ENCODE measurements at places on chromosomes 13 and 19.

DNA sequence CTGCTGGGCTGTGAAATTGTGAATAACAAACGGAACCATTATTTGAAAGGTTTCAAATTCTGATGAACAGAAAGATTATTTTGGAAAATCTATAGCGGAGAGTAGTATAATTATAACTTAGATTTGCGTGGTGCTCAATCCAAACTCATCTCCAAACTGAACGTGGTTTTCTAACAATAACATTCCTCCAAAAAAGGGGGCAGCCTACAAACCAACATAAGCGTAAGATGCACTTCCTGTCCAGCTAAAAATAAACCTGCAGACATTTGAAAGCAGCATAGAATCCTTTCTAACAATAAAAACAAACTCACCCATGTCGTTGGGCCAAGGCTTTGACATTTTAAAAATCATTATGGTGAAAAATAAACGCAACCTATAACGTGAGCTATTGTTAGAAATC lies 178.4 kb downstream of the COL4A1 start:
- DNase-seq, result no peak

DNA sequence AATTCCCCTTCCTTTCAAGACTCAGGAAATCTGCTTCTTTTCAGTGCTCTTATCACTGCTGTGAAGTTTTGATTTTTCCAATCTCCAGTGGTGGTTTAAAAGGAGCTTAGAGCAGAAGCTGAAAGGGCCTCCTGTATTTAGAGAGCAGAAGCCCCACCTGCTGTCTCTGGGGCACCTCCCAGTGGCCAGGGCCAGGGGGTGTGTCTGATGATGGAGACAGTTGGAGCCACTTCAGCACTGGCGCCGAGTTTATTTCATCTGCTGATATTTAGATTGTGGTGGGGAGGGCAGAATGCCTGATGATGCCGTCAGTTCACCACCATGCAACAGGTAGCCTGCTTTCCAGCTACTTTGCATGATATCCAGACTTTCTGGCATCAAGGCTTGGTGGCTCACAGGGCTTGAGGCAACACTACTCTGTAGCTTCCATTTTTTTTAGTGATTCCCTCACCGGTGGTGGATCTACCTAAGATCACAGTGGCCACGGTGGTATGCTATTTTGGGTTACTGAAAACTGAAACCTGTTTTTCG lies 371.9 kb downstream of the KCNRG start:
- DNase-seq, result peak; percentile 25

DNA sequence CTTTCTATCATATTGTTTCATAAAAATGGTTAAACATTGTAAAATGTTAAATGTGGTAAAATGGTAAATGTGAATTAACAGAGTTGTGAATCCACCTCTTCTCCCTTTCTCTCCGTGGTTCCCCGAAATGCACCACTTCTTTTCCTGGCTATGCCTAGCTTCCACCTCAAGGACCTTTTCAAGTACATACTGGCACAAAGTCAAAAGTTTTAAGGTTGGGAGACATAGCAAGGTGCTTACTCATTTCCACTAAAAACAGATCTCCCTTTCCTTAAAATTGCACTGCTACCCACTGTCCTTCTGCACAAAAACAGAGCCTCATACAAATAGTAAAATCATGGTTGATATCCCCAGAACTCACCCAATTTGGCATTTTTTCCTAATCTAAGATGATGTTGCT lies 558.2 kb downstream of the SLITRK6 start:
- no peak for DNase-seq

DNA sequence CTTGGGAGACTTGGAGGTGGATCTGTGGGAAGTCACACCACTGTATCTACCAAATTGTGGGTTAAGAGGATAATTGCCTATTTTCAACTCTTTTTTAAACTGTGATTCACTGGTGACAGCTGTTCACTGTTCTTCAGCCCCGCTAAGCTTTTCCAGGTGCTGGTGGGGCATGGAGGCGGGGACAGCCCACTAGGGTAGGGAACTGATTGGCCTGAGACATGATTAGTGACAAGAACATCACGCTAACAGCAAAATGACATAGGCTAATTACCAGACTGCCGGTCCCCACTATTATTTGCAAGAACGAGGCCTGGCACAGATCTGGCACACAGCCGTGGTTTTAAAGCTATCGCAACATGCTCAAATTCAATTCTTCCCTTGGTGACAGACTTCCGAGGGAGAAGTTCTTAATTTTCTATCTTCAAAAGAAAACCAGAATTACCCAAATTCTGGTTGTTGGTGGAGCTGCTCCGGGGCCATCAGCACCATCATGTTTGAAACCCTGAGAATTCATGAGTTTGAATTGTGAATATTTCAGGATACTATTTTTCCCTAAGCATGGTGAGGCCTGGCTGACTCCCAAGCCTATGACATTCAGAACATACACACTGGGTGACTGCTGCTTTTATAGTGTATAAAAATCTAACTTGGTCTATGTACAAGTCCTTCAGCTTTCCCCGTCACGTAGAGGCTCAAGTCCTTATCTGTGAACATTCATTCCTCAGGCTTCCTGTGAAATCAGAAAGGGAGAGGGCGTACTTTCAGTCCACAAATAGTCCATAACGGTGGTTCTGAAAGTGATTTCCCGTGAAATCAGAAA lies 17.9 kb downstream of the DOCK9 start:
- DNase-seq, result no peak

GRCh38 chr13:32278426-32278825 lies 36.7 kb downstream of the ZAR1L start:
- DNase-seq, result no peak

DNA sequence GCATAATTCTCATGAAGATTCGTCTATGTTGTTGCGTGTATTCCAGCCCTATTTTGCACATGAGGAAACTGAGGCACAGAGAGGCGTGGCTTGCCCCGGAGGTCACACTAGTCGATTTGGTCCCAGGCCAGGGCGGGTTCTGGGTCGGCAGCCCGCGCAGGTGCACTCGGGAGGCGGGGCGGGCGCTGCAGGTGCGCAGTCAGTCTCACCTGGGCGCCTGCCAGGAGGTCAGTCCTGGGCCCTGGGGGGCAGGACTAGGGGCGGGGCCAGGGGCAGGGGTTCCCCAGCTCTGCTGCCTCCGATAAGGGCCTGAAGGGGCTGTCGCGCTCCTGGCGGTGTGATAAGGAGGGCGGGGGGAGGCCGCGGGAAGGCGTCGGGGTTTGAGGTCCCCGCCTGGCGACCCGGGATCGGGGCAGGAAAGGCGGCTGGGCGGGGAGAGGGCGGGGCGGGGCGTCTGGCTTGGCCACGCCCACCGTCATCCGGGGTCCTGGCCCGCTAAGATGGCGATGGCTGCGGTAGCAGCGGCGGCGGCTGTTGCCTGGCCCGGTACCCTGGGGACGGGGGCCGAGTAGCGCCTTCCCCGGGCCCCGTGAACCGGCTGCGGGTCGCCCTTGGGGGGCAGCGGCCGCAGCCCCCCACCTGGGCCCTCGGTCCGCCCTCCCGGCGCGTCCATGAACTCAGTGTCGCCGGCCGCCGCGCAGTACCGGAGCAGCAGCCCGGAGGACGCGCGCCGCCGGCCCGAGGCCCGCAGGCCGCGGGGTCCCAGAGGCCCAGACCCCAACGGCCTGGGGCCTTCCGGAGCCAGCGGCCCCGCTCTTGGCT lies at the start of gene ATG4D:
Gene ATG4D, plus strand, starts transcription at position 485 of the 822 bp plus-strand sequence. Its CDS starts 187 bp downstream, at position 672.
- peak; percentile 97 for DNase-seq

DNA sequence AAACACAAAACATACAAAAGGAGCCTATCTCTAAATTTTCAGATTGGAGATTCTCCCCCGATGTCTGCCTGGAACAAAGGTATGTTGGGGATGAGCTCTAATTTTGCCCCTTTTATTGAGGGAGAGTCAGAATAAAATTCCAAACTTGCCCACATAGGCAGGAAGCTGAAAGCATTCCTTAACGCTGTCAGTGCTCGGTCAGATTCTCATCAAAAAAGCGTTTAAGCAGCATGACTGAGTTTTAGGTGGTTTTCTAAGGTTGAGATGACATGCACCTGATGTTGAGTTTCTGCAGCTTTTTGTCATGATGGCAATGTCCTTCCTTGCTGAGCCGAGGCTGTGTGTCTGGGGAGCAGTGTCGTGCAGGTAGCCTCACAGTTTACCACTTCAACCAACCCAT lies 48.4 kb upstream of the MEDAG start:
- DNase-seq, result no peak

- DNase-seq, result no peak
Observed at GRCh38 chr13:98581381-98581780, 4.5 kb upstream of the STK24 start.

DNA sequence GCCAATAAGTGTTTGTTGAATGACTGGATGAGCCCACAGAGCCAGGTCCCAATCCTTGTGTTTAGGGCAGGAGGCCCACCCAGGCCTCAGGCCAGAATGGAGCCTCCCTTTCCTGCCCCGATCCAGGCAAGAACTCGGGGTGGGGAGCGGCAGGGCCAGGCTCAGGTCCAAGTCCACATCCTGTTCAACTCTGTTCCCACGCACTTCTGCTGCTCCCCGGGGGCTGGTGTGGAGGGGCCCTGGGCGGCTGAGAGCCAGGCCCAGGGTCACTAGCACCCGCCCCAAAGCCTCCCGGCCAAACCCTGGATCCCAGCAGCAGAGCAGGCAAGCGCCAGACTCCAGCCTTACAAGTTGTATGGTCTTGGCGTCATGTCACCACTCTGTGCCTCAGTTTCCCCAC lies 8.0 kb downstream of the ANGPTL8 start:
- no peak for DNase-seq

GRCh38 chr13:48976576-48977285 lies 1.0 kb downstream of the FNDC3A start:
- DNase-seq, result no peak

DNA sequence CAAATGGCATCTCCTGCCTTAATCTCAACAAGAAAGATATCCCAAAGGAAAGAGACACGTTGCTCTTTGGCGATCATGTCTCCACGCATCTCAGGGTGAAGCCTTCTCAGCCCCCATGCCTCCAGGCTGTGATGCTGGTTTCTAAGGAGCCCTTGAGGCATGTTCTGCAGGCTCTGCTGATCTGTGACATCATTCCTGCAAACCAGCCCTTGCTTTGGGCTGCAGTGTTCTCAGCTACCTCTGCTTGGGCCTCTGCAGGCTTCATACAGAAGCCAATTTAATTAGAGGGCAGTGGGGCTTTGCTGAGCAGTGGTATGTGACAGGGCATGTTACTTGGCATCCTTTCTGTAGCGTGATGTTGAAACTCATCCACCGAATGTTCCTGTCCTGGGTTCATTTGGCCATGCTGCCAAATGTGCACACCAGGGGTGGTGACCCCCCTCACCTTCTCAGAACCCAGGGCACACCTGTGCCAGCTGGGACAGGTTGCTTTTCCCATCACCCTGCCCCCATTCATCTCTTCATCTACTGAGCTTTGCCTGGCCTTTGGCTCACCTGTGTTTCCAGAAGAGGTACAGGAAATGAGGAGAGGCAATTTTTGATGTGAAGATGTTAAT lies 230.9 kb downstream of the TEX29 start:
- DNase-seq, result no peak

DNA sequence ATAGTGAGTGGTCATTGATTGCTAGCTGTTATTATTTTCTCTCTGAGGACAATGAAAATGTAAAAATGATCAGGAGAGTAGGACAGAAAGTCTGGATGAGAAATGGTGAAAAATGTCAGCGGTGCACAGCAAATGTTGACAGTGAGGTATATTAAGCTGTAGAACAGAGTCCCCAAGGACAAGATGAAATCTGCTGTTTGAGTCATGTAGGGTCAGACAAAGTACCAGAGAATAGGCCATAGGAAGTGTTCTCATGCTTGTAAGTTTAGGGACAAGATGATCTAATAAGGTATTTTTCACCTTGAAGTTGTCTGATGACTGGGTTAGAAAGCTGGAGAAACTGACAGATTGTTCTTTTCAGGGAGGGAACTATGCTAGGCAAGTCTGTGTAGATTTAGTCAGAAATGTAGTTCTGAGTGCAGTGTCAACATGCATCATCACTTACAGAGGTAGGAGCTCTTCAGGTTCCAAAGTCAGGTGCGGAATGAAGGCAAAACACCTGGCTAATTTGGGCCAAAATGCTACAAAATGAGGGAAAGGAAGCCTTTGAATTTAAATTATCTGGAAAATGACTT lies 369.3 kb downstream of the DLEU7 start:
- no peak for DNase-seq

DNA sequence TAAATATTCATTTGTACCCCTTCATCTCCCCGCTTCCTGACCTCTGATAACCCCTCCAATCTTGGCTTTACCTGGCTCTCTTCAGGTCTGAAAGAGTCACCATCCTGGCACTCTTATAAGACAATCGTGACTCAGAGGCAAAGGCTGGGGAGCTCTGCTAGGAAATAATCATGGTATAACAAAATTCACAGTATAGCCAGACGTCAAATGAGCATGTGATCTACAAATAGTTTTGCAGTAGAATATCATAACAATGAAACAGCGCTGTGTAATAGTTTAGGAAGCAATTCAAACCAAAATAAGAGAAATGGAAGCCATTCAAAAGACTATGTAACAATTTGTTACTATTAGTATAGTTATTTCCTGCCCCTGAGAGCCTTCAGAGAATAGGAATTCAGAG lies 34.2 kb downstream of the RXFP2 start:
- no peak for DNase-seq

DNA sequence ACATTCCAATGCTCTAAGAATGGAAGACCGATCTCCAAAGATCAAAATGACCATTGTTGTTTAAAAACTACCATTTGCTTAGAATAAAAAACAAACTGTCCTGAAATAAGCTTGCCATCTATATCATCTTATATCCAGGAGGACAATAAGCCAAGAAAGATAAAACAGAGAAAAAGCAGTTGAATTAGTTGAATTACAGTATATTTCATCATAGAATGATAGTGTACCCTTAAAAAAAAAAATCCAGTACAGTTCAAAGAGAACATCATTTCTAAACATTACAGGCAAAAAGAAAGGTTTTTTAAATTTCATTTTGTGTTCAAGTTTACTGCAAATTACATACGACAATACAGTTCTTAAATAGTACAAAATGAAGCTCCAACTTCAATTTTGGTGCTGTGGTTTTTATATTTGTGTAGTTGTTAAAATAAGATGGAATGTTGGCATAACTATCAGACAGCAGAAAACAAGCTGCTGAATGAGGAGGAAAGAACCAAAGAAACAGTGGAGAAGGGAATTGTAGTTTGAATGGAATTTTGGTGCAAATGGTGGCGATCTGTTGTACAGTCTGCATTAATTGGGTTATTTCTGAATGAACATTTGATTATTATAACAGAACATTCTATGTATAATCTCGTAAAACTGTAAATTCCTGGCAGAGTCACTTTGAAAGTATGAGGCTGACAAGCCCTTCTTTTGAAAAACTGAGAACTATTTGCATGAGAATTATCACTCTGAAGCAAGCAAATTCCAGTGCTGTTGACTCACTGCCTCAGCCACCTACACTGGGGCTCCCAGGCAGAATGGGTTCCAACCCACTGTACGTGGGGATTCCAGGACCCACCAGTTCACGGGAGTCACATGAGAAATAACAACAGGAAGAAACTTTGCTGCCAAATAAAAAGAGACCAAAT lies 37.7 kb downstream of the LHFPL6 start:
- DNase-seq, result no peak

GRCh38 chr19:14514215-14514863 lies 3.9 kb downstream of the DNAJB1 start:
- DNase-seq, result no peak

- DNase-seq, result no peak
Observed at GRCh38 chr13:27391471-27391870, 32.9 kb upstream of the GTF3A start.
